Fibroblast of upper back skin (primary cell): ENCODE measurements at places on chromosomes 3 and 15.

- DNase-seq = peak; percentile 77
Observed at GRCh38 chr3:136075218-136075808, 109.8 kb downstream of the PPP2R3A start.

- peak; percentile 72 for DNase-seq
Observed at GRCh38 chr3:27483117-27484014, 818 bp downstream of the SLC4A7 start.

- DNase-seq = peak; percentile 80
Observed at GRCh38 chr3:194521510-194522260, 34.9 kb upstream of the ATP13A3 start.

DNA sequence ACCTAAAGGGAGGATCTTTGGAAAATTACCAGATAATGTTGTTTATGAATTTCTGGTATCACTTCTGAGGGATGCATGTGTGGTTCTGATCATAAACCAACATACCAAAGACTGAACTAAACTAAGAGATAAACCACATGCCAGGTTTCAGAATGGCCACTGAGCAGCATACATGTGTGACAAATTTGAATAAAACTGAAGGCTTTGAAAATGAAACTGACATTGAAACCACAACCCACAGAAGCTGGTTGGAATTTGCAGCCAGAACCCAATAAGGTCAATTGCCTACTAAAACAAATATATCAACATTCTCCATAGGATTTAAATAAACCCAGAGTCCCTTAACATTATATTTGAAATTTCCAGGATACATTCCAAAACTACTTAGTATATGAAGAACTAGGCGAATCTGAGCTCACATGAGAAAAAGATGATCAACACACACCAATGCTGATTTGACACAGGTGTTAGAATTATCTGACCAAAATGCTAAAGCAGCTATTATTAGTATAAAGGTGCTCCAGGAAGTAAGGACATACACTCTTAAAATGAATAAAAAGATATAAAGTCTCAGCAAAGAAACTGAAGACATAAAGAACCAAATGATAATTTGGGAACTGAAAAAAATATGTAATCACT lies 125.0 kb downstream of the ZNF280D start:
- peak; percentile 53 for DNase-seq

DNA sequence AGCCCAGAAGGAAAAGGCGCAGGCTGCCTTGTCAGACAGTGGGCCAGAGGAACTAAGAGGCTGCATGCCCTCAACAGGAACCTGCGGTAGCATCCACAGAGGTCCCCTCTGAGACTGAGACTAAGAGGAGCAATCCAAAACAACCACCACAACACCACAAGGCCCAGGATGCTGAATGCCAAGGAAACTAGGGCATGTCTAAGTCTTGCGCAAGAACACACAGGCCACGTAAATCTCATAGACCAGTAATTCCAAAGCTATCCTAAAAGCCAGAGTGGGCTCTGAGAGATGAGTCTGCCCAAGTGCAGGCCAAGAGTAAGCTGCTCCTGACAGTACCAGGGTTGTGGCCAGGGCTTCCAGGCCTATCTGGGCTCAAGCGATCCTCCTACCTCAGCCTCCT lies 12.9 kb downstream of the MON1A start:
- peak; percentile 32 for DNase-seq

DNA sequence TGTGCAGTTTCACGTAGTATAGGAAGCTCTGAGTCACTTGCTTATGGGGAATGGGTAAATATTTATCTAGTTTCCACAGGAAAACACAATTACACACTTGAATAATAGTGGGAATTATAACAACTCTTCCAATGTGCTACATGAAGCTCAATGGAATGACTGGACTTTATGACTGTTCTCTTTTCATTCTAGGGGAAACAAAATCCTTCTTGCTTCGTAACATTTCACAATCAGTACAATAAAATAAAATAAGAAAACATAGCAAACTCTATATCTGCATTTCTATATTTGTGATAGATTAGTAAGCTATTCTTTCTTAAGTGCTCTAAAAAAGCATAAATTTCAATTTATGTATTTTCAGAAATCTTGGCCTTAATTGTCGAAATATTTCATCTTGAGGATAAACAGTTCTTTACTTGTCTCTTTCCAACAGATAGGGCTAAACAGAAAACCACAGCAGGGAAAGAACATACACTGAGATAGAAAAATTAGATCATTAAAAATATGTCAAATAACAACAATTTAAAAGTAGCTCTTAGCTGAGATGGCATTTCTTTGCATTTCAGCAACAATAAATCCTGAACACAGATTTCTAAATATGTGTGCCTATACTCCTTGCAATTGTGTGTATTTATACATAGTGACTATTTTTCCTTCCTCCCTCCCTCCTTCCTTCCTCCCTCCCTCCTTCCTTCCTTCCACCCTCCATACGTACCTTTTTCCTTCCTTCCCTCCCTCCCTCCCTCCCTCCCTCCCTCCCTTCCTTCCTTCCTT lies 395.5 kb upstream of the KCNMB2 start:
- no peak for DNase-seq

- DNase-seq = peak; percentile 60
Observed at GRCh38 chr3:130935761-130936492, 42.0 kb downstream of the ATP2C1 start.

DNA sequence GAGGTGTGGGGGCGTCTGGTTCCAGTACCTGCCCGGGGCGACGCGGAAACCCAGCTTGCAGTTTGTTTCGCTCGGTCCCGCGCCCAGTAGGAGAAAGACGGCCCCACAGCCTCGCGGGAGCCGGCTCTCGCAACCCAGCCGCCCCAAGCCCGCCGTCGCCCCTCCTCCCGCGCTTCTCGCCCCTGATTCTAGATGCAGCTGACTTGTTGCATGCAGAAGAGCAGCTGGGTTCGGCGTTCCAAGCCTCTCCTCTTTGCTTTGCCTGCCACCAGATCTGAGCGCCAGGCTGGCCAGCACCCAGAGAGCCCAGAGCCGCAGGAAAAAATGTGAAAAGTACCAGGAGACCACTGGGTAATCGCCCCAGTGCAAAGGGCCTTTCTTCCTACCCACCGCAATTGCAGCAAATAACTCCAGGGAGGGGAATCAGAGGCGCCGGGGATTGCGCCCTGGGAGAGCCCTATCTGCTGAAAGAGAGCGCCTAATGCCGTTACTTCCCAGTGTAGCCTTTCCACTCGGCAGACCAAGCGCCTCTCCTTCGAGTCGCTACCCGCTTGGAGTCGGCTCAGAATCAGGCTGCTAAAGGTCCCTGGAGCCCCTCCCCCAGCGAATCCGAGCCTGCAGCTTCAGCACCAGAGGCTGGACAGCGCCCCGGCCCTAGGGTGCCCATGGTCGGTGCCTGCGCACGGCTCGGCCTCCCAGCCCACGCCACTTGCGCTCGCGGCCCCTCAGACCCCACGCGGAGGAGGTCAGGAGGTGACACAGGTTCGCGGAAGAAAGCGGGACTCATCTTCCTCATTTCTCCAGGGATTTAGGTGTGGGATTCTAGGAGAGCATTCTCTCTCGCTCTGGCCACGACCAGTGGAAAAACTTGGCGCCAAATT lies 15.7 kb upstream of the AEN start:
- DNase-seq = peak; percentile 34

GRCh38 chr15:29871401-29871800 lies 49.1 kb upstream of the TJP1 start:
- DNase-seq = no peak

DNA sequence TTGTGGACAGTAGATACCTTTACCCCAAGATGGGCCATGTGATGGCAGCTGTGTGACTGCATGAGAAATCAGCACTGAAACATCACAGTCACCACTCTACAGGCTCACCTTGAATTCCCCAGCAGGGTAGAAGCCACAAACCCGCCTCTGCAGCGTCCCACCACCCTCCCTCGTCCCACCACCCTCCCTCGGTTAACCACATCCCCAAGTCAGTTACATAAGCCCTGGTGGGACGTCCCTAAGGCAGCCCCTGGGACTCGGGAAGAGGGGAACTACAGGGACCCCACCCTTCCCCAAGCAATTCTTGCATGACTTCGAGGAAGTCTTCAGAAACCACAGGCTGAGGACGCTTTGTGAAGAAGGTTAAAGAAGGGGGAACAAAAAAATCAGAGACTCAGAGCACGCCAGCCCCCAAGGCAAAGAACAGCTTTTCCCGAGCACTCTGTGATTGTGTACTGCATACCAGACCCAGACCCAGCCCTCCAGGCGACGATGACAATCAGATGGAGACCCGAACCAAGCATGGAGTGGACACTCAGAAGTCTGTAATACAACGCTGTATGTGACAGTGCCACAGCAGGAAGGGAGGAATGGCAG lies 60.5 kb downstream of the SH3BP5 start:
- DNase-seq = no peak

- DNase-seq = peak; percentile 49
Observed at GRCh38 chr3:119194237-119195150, 21.1 kb downstream of the UPK1B start.

DNA sequence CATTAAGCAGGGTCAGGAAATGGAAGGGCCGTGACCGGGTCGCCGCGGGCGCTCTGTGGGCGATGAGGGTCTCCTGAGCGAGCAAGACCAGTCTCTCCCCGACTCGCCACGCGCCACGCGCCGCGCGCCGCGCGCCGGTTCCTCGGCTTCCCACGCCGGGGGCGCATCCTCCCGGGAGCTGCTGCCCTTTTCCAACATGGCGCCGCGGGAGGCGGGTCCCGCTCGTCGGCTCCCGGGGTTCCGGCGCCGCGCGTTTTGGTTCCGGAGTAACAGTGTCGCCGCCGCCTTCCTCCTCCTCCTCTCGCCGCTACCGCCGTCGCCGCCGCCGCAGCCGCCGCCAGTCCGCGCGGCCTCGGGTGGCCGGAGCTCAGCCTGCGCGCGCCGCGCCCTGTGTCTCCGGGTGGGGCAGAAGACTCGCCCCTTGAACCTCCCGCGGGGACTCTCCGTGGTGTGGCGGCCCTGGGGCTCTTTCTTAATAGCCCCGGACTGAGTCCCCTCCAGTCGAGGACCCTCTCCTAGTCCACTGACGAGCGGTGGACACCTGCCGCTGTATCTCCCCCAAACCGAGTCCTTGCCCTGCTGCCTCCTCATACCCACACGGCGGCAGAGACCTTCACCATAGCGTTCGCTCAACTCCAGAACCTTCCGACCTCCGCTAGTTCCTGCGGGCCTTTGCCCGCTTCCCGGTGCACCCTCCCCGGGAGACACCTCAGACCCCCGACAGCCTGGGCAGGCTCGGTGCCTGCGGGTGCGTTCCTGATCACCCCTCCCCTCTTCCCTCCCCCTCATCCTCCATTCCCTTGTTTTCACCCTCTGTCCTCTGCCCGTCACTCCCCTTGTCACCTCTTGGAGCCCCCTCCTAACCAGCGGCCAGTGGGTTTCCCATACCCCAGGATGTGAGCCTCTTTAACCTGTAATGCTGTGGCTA lies at the start of gene MAP2K5:
Gene MAP2K5, plus strand, starts transcription at position 284 of the 928 bp plus-strand sequence. Its CDS starts 633 bp downstream, at position 917.
- peak; percentile 67 for DNase-seq

- no peak for DNase-seq
Observed at GRCh38 chr15:98948941-98949340, 58.7 kb downstream of the PGPEP1L start.

DNA sequence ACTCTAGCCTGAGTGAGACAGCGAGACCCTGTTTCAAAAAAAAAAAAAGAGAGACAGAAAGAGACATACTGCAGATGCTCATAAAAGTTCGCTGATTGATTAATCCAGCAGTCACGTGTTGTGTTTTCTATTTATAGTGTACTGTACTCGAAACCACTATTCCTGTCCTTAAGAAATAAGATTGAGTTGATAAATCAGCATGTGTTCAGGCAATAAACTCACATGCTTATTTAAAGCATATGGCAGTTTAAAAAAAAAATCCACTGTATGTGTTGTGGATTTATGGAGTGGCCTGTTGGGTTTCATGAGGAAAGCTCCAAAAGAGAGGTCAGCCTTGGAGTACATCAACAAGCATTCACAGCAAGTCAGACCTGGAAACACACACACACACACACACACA lies 17.7 kb downstream of the RPL22L1 start:
- no peak for DNase-seq
